H9 (cell line): ENCODE measurements at places on chromosomes 4 and X.

DNA sequence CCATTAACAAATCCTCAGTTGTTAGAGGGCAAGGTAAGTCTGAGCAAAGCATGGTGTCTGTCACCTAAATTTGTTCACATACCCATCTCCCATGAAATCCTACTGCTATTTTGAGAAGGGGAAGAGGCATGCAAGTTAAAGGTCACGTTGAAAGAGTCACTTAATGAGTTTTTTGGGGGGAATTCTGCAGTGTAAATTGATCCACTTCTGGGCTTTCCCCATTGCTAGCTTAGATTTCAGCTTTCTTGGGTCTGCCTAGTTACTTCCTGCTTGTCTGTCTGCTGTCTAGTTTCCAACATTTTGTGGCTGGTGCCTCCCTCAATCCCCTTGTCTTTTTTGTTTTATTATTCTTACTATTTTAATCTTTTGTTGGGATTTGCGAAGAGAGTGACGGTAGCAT is 32.0 kb downstream of the CEP135 start:
- no peak for DNase-seq

DNA sequence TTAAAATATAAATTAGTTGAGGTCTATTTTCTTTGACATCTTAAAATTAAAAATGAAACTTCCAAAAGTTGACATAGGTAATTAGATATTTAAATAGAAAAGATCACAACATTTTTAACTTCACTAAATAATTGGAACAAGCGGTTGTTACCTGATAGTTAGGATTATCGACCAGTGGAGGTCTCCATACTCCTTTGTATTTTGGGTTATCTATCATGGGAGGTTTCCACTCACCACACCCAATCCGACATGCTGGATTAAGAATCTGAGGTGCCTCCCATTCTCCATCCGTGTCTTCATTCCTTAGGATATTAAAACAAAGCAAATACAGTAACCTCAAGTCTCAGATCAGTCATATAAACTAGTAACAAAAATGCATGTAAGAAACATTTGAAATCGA is 22.2 kb downstream of the SCOC start:
- no peak for DNase-seq

DNA sequence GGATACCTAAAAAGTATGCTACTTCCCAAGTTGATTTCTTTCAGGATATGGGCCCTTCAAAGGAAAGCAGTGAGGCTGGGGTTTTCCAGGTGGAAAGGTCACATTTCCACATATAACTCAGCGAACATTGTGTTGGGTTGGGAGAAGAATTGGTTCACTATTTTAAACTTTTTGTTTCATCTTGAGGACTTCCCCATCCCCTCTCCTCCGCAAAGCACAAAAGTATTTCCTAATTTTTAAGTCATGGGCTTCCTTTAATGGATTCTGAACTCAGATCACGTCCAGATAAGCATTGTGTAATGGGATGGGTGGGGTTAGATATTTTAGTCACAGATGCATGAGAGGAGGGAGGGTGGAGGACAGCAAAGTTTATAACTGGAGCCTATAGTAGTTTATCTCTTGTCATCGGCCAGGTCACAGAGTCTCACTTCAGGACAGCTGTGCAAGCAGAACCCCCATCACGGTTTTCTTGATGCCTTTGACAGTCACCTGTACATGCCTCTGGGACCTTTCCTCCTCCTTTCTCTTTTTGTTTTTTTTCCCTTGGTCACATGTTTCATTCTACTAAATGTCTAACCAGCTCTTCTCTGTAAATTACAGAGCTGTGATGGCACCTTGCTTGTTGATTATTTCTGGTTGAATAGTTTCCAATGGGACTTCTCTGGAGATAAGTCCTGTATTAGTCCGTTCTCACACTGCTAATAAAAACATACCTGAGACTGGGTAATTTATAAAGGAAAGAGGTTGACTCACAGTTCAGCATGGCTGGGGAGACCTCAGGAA is 115.4 kb downstream of the PTTG2 start:
- DNase-seq = no peak

DNA sequence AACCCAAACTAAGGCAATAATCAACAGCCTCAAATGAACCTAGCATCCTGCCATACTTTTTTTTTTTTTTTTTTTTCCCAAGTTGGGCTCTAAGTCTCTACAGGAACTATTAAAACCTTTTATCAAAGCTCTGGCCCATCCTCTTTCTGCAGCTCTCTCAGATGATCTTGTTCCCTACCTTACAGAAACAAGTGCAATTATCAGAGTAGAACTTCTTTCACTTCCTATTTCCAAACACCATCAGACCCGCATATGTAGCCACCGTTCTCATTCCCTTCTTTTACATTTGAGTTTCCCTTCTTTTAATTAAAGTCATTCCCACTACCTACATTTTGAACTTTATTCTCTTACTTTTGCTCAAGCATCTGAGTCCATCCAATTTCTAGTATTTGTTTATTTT is 690.6 kb downstream of the DMD start:
- no peak for DNase-seq

- no peak for DNase-seq
Measured at GRCh38 chrX:103688946-103689345, 2.4 kb upstream of the MORF4L2 start.

- DNase-seq = no peak
Measured at GRCh38 chr4:25637581-25638220, 17.9 kb upstream of the SLC34A2 start.

- DNase-seq = no peak
Measured at GRCh38 chr4:174133551-174133950, 149.9 kb downstream of the FBXO8 start.

GRCh38 chr4:18756671-18757070 is 735.1 kb upstream of the LCORL start:
- DNase-seq = no peak

- DNase-seq = no peak
Measured at GRCh38 chr4:75142850-75143249, 209.9 kb downstream of the PARM1 start.

GRCh38 chr4:99447079-99447478 is 11.9 kb upstream of the ADH7 start:
- DNase-seq = no peak

GRCh38 chr4:164876700-164877324 is at the start of gene APELA:
TSS of gene APELA (plus strand) at chr4:164877178. CDS start at chr4:164877332, 154 bp downstream.
- DNase-seq = no peak

DNA sequence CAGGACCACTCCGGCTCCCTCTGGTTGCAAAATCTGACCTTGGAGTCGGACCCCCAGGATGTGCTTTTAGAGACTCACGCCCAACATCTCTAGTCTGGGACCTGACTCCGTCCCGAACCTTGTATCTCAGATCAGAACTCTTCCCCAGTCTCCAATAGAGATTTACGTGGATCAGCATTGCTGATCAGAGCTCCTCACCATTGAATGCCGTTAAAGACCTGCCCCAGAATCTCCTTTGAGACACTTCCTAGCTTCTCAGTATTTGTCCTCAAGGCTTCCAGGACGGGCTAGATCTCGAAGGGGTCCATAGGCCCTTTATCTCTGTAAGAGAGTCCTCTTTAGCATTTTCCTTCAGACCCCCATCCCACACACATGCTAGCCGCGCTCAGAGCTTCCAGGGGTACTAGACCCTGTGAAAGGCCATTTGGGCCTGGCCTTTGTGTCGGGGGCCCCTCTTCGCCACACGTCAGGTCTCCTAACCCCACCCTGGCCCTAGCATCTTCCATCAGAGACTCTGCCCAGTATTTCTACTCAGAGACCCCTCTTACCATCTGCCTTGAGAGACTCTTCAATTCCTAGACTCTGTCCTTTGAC is 662 bp downstream of the UBA1 start:
- DNase-seq = no peak

DNA sequence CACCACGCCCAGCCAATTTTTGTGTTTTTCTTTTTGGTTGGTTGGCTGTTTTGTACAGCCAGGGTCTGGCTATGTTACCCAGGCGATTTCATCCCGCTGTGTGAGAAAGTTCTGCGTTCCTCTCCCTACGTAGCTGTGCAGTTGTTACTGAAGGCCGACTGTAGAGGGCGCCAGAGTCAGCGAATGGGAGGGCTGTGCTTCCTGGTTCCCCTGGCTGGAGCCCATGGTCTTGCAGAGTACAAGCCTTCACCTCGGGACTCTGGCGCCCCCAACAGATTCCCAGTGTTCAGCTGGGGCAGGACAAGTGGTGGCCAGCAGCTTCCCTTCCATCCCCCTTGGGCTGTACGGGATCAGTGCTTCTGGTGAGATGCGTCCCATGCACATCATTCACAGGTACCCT is 5.6 kb upstream of the CT45A1 start:
- DNase-seq = peak; percentile 64

- DNase-seq = no peak
Measured at GRCh38 chr4:107666134-107666533, 53.9 kb downstream of the PAPSS1 start.

GRCh38 chrX:31356275-31357212 is 284.7 kb upstream of the FTHL17 start:
- DNase-seq = no peak

DNA sequence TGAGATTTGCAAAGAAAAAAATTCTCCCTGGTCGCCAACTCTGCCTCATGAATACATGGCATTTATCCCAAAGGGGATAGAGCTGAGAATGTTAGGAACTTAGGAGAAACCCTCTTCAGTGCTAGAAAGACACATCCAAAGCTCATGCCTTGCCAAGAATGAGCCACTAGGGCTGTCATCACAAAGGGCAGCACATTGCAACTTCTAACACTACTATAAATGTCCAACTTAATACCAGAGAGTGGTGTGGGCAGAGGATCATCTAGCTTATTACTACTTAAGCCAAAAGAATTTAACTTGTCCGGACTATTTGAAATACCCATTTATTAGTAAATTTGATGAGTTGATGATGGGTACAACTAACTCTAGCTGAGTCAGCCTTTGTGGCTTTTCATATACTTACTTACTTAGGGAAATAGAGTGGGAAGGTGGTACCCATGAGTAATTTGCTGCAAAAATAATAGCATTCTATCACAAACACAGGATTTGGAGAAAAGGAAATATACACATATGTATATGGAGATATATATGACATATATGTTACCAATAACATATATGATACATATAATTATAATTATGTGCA is 66.3 kb upstream of the GAB1 start:
- DNase-seq = no peak

GRCh38 chrX:47501226-47502074 is 18.4 kb upstream of the ZNF41 start:
- no peak for DNase-seq

DNA sequence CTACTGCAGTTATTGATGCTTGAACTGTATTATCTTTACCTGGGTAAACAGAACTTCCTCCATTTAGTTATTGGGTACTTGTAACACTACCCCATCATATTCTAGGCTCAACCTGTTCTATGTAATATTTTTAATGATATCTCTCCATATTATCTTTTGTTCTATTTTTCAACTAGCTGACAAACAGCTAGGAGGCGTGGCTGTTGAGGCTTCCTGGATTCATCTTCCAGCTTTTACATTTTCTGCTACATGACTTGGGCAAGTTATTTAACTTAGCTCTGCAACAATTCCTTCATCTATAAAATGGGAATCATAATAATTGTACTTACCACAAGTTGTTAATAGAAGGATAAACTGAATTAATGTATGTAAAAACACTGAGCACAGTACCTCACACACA is 349.3 kb downstream of the PTTG2 start:
- DNase-seq = no peak
